WTC11 (cell line): ENCODE measurements at places on chromosomes 3 and 15.

DNA sequence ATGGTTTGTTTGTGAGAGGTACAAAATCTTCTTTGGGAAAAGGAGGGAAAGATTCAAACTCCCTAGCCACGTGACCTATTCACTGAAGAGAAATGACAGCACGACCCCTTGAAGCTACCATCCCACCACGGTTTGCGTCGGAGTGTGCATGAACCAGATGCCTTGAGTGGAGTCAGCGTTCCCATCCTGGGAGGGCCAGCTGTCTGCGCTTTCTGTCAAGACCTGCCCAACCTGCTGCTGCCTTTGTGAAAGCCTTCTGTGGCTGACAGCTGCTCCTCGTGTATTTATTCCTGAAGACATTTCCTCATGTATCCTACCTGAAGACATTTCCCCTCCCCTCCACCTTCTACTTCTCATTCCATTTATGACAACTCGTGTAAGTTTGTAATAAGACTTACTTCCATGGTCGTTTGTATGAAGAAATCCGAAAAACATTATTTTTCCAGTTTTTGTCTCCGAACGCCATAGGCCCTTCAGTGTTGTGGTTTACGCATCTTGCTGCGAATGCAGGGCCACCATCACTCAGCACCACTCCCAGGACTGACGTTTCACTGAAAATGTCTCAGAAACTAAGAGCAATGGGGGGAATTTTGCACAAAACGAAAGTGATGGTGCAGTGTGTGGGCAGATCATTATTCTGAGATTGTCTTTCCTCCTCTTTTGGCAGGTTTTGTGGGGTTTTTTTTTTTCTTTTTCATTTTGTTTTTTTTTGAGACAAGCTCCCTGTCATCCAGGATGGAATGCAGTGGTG is 18.9 kb downstream of the EBLN2 start:
- no peak for DNase-seq

- DNase-seq, result no peak
Measured at GRCh38 chr15:100901702-100902435, 17.3 kb upstream of the LRRK1 start.

GRCh38 chr3:83934192-83935021 is 1024.4 kb upstream of the CADM2 start:
- DNase-seq, result no peak

- DNase-seq, result no peak
Measured at GRCh38 chr3:14415501-14415900, 13.1 kb downstream of the SLC6A6 start.

- peak; percentile 93 for DNase-seq
Measured at GRCh38 chr3:101848754-101849713, at the start of gene NFKBIZ. TSS of gene NFKBIZ (plus strand) at chr3:101849514. CDS start at chr3:101849629, 115 bp downstream.

DNA sequence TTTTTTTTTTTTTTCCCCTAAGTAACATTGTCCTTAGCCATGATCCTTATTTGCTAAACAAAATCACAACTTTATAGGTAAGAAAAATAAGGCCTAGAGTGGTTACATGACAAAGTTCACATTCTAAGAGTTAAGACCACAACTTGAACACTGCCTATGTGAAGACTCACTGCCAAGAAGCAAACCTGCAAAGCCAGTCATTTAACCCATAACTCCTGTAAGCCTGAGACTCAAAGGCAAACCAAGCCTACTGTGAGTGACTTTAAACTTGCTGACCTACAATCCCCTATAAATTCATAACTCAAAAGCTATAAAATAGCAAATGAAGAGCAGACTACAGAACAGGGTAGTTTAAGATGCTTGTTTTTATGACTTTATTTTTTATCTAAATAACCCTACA is 12.9 kb upstream of the ANKRD28 start:
- DNase-seq, result no peak

GRCh38 chr15:48025118-48025517 is 95.7 kb upstream of the SLC24A5 start:
- no peak for DNase-seq

- no peak for DNase-seq
Measured at GRCh38 chr15:79352206-79352605, 41.3 kb downstream of the TMED3 start.

- no peak for DNase-seq
Measured at GRCh38 chr3:72418244-72418643, 430.0 kb downstream of the SHQ1 start.

DNA sequence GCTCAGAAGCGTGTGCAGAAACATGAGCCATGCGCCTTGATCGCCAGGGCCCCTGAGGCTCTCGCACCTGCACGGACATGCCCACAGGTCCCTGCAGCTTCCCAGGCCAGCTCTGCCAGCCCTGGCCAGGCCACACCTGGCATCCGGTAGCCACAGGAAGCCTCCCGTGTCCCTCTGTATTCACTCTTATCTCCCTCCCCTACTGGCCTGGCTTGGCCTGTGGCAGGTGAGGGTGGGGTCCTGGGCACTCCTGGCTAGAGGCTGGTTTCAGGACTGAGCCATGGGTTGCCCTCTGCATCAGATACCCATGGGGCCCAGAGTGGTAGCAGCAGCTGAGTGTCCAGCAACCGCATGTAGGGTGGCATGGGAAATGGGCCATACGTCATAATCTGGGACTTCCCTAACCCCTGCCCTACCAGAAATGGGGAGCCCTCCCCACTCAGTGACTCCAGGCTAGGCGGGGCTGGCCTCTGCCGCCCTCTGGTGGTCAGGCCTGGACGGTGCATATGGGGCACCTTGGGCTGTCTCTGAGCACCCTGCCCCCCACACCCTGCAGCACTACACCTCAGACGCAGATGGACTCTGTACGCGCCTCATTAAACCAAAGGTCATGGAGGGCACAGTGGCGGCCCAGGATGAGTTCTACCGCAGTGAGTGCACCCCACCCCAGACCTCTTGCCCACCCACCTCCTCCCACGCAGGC is 12.6 kb upstream of the LMAN1L start:
- DNase-seq, result peak; percentile 90

GRCh38 chr15:79243723-79244122 is 38.8 kb upstream of the ANKRD34C start:
- DNase-seq, result no peak

GRCh38 chr15:38709196-38709595 is 144.6 kb upstream of the RASGRP1 start:
- no peak for DNase-seq

GRCh38 chr3:112338021-112338726 is 5.2 kb downstream of the CD200 start:
- no peak for DNase-seq

DNA sequence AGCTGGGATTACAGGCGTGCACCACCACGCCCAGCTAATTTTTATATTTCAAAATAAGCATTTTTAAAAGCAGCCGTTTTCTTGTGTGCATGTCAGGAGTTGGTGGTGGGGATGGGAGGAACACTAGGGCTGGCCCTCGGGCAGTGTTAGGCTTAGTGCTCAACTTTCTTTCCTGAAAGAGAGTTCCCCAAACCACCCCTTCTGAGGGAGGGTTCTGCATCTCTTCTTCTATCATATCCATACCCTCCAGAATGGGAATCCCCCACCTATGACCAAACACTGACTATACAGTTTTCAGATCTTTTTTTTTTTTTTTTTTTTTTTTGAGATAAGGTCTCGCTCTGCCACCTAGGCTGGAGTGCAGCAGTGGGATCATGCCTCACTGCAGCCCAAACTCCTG is 12.5 kb downstream of the PFKFB4 start:
- DNase-seq, result no peak

- no peak for DNase-seq
Measured at GRCh38 chr3:4772171-4772804, 206.9 kb upstream of the BHLHE40 start.

DNA sequence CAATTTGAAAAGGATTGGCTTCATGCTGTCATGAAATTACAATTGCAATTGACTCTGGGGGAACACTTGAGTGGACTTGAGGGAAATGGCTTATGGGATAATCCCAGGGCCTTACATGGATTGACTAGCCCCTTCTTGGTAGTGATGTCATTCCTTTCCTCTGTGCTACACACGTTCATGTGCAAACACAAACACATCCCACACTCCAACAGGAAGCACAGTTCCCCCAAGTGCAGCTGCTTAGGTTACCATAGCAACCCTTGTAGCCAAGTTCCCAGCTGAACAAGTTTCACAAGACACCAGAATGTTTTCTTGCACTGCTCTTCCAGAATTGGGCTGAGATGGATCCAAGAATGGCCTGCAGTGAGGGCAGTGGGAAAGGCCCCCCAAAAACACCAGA is 217.0 kb downstream of the ZNF621 start:
- DNase-seq, result no peak

GRCh38 chr3:1591327-1592028 is 498.7 kb downstream of the CNTN6 start:
- DNase-seq, result no peak

GRCh38 chr15:85149465-85150129 is 167.9 kb downstream of the PDE8A start:
- DNase-seq, result no peak

GRCh38 chr15:77858792-77859490 is 218.6 kb downstream of the TBC1D2B start:
- no peak for DNase-seq

- no peak for DNase-seq
Measured at GRCh38 chr15:66952756-66953522, 112.5 kb upstream of the SMAD3 start.

DNA sequence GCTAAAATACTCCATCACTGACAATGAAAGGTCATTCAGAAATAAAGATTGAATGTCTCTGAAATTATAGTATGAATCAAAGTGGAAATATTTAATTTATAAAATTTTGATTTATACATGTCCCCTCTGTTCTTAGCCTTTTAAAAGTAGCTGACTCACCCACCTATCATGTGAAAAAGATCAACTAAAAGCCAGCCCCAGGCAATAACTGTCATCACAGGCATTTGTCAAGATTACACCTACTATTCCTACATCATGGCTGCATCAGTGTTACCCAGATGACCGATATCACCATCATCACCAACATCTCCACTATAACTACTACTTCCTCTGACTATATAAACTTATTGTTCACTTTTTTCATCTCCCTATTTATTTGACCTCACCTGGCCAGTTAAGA is 14.3 kb upstream of the PIK3R4 start:
- DNase-seq, result no peak

DNA sequence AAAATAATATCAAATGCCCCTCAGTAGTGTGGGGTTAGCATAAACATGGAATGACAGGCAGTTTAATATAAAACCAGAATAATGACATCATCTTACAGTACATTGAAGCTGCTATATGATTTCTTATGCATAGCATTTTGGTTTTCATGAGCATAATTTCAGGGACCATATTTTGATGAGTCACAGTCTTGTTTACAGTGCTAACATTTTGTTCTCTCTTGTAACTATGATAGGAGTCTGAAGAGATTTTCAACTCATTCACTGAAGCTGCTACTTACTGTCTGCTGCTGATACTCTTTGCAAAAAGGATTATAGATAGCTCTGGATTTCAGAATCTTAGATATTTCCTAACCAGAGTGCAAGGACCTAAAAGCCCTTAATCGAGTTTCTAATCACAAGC is 92.6 kb upstream of the CCDC54 start:
- no peak for DNase-seq

DNA sequence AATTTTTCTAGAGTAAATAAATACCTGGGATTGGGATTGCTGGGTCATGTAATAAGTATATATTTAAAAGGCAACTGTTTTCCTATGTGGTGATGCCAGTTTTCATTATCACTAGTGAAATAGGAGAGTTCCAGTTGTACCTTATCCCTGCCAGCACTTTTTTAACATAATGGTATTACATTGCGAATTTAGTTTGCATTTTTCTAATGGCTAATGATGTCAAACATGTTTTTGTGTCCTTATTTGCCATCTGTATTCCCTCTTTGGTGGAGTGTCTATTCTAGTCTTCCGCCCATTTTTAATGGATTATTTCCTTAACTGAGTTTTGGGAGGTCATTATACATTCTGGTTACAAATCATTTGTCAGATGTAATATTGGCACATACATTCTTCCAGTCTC is 88.3 kb downstream of the GHSR start:
- DNase-seq, result no peak

DNA sequence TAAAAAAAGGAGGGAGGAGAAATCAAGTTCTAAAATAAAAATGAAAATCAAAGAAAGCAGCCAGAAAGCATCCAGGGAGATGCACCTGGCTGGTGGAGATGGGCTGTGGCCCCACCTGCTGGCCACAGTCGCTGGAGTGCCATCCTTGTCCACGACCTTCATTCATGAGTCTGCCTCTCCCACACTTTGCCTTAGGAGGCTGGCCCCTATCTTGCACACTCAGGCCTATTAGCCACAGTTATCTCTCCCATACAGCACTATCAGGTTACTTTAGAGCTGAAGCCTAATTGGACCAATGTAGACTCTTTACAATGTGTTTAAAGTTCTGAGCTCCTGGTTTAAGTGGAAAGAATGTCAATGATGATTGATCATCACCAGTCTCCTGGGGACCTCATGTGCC is 392.0 kb upstream of the RORA start:
- peak; percentile 57 for DNase-seq

GRCh38 chr15:69518806-69519205 is 66.2 kb downstream of the RPLP1 start:
- no peak for DNase-seq

DNA sequence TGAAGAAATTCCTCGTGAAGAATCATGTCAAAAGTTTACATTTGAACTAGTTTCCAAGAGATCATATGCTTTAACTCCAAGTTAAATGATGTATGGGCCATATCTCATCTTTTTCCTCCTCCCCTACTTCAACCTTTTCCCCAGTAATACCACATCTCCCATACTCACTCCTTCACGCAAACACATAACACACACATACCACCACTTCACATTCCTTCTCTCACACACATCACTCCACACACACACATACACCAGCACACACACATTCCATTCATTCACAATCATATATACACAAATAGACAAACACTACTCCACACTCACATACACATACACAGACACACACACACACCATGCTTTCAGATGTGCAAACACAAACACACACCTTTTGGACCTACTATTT is 769.0 kb upstream of the NR2F2 start:
- no peak for DNase-seq

DNA sequence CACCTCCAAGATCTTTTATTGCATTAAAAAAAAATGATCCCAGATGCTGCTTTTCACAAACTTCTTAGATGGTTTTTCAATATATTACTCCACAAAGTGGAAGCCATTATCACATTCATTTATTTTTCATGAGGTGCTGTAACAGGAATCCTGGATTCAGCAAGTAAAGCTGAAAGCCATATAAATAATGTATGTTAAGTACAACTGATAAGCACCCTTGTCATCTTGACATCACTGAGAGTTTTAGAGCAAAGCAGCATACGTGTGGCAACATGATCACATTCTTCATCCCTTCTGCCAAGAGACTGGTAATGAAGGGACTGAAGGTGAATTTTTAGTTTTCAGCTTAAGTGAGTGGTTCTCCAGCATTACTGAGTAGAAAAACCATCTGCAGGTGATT is 44.9 kb upstream of the LRRFIP2 start:
- DNase-seq, result no peak

DNA sequence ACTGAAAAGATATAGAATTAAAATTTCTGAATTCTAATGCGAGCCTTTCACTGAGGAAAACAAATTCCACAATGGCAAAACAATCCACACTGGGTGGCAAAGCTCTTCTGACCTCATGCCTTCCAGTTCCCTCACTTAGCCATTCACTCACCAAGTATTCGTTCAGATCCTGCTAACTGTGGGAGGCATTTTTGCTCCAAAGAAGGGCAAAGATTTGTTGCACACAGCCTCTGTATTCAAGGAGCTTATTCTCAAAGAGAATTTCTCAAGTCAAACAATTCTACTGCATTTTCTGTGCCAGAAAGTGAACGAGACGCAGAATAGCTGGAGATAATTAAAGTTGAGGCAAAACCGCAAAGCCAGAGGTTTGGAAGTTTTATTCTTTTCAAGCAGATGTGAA is 77.3 kb downstream of the CPNE4 start:
- DNase-seq, result no peak

GRCh38 chr3:146189519-146190173 is 28.7 kb upstream of the PLOD2 start:
- no peak for DNase-seq

- DNase-seq, result no peak
Measured at GRCh38 chr3:193847402-193847801, 254.4 kb downstream of the OPA1 start.
